ENCODE measurements at places on chromosomes 2 and 18.

DNA sequence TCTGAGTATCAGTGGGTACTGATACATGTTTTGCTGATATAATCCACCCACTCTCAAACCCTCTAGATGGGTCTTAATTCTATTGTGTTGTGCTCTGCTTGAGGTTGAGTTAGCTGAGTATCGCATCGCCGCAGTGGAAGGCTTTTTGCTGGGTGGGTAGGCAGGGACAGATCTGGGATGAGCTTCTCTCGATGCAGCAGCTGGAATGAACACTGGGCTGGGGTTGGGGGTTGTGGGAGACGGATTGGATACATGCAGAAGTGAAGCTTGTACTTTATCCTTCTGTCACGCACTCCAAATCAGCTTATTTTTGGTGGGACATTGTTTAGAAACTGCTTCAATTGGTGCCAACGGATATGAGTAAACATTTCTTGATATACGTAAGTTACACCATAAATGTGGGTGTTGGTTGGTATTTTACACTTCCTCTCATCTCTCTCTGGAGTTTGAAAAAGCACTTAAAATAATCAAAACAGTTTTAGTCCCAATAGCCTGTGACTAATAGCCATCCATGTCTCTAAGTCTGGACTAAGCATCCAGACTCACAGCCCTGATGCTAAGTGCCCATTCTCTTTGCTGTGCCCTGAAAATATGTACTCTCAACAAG, 107.1 kb downstream of the POLE4 start:
- DNase-seq, result no peak

GRCh38 chr2:45821558-45822271, 170.2 kb downstream of the PRKCE start:
- DNase-seq, result peak; percentile 56

DNA sequence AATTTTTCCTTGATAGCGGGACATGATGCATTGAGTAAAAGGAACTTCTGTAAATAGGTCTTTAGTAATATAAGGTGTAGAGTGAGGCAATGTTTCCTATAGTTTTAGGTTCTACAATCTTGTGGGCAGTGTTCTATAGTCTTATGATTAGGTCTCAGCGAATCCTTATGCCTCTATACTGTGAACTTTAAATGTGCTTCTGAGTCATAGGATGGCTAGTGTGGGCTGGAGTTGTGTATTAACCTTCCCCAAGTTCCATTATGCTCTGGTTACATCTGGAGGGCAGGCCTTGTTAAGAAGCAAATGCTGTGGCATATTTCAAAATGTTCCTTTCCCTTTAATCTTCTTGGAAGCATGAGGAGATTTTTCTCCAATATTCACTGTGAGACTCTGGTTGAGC, 73.5 kb downstream of the ROCK2 start:
- peak; percentile 34 for DNase-seq

DNA sequence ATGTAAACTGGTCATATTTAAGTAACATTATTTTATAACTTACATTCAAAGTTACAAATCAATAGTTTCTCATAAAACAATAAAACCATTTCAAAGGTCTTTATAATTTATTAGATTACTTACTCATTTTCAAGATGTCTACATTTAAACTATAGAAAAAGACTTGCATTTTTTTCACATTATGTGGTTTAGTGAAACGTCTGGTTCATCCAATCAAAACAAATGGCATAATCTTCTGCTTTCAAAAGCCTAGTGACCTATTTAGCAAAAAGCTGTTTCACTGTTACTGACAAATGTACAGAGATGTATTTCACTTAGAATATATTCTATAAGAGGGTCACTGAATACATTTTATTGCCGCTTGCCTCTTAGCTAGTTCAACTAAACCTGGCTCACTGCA, 49.3 kb upstream of the MCM6 start:
- DNase-seq, result peak; percentile 42

DNA sequence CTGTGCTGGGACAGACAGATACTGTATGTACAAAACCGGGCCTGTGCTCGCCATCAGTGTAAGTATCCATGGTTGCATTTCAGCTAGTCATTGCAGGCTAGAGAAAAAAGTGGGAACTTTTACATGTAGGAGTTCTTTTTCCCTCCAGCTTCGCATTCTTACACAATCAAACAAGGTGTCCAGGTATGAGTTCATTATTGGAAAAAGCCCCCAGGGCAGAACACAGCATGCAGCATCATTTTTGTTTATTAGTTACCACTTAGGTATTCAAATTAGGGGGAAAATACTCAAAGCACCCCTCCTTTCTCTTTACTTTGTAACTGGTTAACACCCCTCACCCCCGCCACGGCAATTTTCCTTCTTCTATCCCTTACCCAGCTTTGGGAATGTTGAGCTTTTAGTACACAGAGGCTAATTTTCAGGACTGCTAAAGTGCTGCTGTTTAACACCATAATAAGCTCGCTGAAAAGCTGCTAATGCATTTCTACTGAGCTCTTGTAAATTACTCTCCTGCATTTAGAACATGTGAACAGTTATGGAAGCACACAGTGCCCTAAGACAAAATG, 13.6 kb downstream of the UPP2 start:
- no peak for DNase-seq

- DNase-seq, result no peak
Measured at GRCh38 chr18:35197296-35197695, 43.5 kb upstream of the ZNF397 start.

DNA sequence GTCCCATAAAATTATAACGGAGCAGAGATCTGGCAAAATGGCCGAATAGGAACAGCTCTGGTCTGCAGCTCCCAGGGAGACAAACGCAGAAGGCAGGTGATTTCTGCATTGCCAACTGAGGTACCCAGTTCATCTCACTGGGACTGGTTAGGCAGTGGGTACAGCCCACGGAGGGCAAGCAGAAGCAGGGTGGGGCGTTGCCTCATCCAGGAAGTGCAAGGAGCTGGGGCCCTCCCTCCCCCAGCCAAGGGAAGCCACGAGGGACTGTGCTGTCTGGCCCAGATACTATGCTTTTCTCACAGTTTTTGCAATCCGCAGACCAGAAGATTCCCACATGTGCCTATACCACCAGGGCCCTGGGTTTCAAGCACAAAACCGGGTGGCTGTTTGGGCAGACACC, 22.8 kb downstream of the ICA1L start:
- no peak for DNase-seq

DNA sequence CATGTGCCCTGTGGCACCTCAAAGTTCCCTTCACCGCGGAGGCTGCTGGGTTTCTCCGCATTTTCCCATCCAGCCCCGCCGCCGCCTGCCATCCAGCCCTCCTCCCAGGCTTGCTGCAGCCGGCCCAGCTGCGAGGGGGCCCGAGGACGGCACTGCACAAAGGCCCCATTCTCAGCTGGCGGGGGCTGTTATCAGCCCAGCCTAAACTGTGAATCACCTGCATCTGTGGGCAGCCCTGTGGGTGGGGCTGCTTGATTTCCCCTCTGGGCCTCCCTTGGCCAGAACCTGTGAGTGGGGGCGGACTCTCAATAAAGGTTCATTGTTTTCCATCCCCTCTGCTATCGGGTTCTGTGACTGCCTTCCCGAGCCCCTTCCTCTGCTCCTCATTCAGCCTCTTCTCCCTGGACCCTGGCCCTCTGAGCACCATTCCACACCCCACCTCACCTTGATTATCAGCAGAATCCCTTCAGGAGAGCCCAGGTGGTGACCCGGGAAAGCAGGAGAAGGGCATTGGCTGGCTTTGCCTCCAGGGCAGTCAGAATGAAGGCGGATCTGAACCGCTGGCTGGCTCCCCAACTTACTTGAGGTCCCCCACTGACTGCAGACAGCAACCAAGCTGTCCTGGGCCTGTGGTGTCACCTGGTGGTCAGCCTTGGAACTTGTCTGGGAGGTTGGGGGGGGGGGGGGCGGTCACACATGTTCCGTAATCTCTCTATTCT, 204.5 kb downstream of the ZFP36L2 start:
- DNase-seq, result no peak

- DNase-seq, result peak; percentile 31
Measured at GRCh38 chr2:181483876-181484275, 26.7 kb downstream of the ITGA4 start.

- DNase-seq, result no peak
Measured at GRCh38 chr2:209761566-209761965, 10.1 kb upstream of the UNC80 start.
